Pulmonary artery endothelial cell (primary cell): ENCODE measurements at places on chromosomes 3 and 15. TPM values are rescaled to one million over a fixed set of nuclear protein-coding genes. Genes with fewer than 3 reads are reported as not detected.

NMNAT3 gene
- total RNA-seq = 0.74 and 0.86 TPM in 2 replicates

- DNase-seq = no peak
These were observed 106.6 kb downstream of the LSAMP start for GRCh38 chr3:116338713-116339112.

GRCh38 chr3:14869917-14870782 is 51.4 kb downstream of the FGD5 start:
- no peak for DNase-seq

C3orf85 gene
- not detected in 2 replicates for total RNA-seq

DNA sequence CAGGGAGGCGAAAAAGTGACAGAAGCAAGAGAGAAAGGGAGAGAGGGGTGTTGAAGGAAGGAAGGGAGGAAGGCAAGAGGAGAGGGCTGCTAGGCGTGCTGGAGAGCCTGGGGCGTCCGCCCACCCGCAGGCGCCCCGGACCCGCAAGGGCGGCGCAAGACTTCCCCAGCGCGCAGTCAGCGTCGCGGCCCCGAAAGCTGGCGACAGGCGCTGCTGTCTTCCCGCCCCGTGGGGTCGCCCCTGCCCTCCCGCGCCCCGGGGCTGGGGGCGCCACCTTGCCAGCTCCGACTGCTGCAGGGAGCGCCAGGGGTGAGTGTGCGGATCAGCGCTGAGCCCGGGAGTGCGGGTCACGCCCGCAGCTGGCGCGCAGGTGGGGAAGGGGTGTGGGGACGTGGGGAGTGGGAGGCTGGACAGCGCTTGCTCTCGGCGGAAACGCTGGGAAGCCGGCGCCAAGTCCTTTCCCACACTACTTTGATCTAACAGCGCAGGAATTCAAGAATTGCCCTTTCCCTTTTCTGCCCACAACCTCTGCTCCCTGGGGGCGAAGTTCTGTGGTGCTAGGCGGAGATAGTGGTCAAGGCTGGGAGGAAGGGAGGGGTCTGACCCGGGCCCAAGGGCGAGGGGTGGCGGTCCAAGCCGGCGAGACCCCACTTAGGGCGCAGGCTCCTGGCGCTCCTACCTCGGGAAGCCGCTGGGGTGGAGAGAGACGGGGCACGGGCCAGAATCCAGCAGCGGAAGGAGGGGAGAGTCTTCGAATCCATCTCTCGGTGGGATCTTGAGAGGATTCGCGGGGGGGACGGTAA is 266.1 kb downstream of the CGGBP1 start:
- DNase-seq = no peak
